Stimulated activated CD4-positive, alpha-beta T cell treated with anti-CD3 and anti-CD28 coated beads, Interleukin-2, amount 100 ng/mL, for 4 hours (primary cell): ENCODE measurements at places on chromosomes 5 and 9.

DNA sequence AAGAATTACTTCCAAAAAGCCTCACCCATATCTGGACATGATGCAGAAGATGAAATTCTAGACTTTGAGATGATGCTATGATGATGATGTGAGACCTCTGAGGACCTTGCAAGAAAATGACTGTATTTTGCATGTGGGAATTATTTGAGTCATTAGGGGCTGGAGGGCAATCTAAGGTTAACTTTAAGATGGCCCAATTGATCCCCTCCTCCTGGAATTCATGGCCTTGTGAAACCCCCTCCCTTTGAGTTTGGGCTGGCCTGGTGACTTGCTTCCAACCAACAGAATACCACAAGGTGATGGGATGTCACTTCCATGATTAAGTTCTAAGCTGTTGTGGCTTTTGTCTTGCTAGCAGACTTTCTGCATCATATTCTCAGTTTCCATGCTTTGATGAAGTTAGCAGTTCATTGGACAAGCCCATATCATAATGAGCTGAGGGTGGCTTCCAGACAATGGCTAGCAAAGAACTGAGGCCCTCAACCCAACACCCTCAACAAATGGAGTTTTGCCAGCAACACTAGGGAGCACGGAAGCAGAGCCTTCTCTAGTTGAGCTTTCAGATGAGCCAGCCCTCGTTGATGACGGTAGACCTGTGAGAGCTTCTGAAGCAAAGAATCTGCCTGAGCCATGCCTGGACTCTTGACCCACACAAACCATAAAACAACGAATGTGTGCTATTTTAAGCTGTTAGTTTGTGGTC lies 7.4 kb upstream of the AMACR start:
- no peak for DNase-seq

DNA sequence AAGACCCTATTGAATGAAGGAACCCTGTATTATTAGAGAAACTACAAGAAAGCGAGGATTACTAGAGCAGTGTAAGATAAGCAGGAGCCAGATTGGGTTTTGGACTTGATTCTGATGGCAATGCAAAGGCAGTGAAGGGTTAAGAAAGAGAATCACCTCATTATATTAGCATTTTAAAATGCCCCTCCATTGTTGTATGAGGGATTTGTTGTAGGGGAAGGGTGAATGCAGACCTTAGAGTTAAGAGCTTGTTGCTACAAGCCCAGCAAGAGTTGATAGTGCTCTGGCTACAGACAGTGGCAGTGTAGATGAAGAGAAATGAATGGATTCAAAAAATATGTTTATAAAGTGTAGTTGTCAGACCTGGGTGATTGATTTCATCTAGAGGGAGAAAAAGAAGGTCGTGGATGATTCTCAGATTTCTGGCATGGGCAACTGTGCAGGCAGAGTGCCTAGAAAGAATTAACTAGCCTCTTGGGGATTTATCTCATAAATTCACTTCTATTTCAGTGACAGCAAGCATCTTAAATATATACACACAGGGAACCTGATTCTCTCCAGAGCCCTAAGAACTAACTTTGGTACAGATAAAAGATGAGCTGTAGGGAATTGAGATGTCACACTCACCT lies 344.8 kb downstream of the ARRDC3 start:
- DNase-seq: no peak

DNA sequence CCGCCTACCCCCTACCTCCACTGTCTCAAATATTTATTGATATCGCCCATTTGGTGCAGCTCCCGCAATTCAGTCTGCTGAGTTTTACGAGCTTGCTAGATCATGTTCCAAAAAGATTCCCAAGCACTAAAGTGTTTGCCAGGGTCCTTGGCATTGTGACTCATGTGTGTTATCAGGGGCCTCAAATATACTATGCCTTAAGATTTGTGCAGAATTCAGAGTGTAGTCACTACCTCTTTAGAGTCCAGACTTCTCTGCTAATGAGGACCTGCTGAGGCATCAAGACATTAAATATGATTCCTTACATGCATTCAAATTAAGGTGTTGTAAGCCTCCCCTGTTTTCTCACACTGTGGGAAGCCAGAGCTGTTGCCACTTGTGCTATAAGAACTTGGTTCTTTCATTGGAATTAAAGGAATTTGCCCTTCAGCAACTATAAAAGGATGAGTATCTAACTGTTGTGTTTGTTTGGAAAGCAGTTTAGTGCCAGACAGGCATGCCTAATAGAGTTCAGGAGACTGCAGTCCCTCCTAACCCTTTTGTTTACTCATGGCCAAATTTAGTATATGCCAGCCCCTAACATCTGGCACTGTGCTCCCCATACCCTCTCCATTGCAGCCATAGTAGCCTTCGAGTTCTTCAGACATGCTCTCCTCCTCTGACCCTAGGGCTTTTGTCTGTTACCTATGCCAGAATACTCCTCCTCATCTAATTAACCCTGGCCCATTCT lies 316.4 kb downstream of the NR3C1 start:
- no peak for DNase-seq

GRCh38 chr5:173472784-173473278 lies 143.6 kb downstream of the BOD1 start:
- DNase-seq: no peak

DNA sequence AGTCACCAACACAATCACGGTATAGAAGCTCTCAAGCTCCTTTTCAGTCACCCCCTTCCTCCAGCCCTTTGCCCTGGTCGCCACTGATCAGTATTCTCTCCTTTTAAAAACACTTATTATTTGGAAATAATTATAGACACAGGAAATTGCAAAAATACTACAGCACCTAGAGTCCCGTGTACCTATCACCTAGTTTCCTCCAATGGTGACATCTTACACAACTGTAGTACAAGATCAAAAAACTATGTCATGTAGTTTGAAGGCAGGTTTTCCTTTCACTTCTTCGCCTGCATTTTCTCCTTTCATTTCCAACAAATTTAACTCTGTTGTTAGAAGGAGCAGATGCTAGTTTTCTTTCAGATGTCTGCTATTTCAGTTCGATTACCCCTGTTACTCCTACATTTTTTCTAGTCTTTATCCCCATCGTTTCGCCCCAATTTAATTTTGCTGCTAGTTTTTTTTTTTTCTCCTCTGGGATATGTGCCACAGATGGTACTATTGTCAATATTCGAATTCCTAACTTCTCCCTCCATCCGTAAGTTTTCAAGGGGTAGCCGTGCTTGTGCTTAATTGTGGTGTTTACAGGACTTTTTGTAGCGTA lies 612 bp upstream of the ATG10 start:
- no peak for DNase-seq

DNA sequence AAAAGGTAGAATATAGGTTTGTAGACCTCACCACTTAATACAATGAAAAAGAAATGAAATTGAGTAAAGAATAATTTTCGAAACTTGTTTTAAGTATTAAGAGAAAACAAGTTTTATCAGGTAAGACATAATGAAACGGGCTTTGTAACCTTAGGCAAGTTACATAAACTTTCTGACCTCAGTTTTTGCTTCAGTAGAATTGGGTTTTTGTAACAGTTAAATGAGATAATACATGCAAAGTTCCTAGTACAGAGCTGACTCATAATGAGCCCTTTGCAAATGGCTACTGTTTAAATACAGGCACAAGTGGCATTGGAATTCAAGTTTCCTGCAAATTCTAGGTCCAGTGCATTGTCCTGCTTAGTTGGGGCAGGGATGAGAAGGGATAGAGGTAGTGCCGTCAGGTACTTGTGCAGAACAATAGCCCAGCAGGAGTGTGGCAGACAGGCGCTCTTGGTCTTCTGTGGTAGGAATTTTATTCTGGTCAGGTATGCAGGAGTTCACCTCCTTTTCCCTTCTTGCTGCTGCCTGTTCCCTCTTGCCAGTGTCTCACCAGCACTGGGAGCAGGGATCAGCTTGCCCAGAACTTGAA lies 203.8 kb downstream of the PBX3 start:
- DNase-seq: no peak

DNA sequence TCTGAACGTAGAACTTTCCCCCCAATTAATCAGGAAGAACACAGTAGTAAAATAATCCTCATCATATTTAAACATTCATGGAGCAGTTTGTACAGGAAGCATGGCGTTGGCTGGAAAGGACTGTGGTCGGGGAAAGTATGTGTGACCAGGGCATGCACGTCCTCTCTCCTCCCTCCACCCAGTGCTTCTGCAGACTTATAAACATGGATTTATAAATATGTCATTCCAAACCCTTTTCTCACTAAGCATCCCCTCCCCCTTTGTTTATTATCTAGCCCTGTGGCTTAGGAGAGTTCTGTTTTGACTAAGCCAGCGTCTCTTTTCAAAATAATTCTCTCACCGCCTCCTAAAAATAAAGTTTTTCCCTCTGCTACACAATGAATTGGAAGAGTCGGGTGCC lies 70.4 kb upstream of the DAP start:
- no peak for DNase-seq

DNA sequence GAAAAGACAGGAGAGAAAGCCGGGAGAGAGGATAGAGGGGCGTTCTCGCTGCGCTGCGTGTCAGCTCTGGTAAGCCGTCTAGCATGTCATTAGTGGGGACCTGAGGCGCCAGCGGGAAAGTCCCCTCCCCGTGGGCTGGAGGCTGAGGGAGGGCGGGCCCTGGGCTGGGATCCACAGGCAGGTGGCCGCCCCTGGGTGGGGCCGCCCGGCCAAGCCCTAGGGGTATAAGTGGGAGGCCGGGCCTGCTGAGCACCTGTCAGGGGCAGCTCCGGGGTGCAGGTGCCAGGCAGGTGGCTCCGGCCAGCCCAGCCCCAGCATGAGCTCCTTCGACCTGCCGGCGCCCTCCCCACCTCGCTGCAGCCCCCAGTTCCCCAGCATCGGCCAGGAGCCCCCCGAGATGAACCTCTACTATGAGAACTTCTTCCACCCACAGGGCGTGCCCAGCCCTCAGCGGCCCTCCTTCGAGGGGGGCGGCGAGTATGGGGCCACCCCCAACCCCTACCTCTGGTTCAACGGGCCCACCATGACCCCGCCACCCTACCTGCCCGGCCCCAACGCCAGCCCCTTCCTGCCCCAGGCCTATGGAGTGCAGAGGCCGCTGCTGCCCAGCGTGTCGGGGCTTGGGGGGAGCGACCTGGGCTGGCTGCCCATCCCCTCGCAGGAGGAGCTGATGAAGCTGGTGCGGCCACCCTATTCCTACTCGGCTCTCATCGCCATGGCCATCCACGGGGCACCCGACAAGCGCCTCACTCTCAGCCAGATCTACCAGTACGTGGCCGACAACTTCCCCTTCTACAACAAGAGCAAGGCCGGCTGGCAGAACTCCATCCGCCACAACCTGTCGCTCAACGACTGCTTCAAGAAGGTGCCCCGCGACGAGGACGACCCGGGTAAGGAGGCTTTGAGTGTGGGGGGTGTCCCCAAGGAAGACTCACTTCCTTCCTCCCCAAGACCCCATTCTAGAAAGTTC lies at the start of gene FOXI1:
Gene FOXI1 (plus strand): TSS at position 256 of the 970 bp plus-strand sequence. CDS start 61 bp downstream, at position 317.
- DNase-seq: no peak

GRCh38 chr5:145484158-145484557 lies 351.0 kb downstream of the PRELID2 start:
- DNase-seq: no peak

- no peak for DNase-seq
These were observed 25.2 kb downstream of the COL5A1 start for GRCh38 chr9:134666831-134667230.

DNA sequence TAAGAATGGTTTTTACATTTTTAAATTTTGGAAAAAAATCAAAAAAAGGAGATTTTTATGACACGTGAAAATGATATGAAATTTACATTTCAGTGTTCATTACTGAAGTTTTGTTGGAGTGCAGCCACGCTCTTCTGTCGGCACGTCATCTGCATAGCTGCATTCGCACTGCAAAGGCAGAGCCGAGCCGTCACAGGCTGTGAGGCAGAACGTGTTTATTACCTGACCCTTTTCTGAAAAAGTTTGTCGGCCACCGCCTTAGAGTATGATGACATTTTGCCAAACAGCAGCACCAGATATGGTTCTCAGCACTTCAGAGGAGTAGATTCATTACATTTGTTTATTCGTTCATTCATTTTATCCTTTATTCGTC lies 24.1 kb downstream of the HRH2 start:
- no peak for DNase-seq

DNA sequence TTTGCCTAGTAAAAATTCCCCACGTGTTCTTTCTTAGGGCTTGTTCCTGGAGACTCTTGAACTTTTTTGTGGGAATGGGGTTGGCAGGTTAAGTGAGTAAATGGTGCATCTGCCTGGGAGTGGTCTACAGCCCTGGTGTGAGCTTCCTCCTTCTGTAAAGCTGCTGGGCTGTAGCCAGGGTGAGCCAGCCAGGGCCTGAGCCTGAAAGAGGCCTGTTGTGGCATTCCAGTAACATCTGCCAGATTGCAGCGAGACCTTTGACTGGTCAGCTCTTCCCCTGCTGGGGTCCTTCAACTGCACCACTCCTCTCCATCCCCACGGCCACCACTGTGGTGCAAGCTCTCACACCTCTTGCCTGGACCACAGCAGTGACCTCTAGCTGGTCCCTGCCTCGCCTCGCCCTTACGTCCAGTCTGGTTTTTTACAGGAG lies 47.5 kb downstream of the SLC22A5 start:
- DNase-seq: no peak

GRCh38 chr5:123204251-123204650 lies 115.2 kb downstream of the PRDM6 start:
- DNase-seq: no peak

DNA sequence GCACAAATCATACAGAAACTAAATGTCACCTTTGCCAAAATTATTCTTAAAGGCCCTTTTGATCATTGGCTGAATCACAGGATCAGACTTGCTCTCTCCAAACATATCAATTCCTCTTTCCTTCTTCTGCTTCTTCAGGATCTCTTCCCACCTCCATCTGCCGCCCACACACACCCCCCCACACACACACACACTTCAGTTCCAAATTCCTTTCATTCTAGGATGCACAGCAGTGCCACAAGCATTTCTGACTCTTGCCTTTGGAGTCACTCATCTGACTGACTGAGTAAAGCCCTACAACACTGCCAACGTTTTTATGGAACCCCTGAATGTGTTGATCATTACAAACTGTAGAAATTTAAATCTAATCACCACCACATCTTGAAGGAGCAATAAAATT lies 22.9 kb downstream of the DNAH5 start:
- no peak for DNase-seq

GRCh38 chr9:70303268-70303667 lies 44.5 kb downstream of the SMC5 start:
- no peak for DNase-seq

GRCh38 chr5:143215690-143216089 lies 187.8 kb downstream of the NR3C1 start:
- DNase-seq: no peak
